ENCODE measurements at places on chromosomes 3 and 15.
A peak's percentile ranks its signal among the peaks of the same experiment; 100 is the strongest.

GRCh38 chr3:71584394-71585011, 975 bp upstream of the FOXP1 start:
- peak; percentile 39 for DNase-seq

DNA sequence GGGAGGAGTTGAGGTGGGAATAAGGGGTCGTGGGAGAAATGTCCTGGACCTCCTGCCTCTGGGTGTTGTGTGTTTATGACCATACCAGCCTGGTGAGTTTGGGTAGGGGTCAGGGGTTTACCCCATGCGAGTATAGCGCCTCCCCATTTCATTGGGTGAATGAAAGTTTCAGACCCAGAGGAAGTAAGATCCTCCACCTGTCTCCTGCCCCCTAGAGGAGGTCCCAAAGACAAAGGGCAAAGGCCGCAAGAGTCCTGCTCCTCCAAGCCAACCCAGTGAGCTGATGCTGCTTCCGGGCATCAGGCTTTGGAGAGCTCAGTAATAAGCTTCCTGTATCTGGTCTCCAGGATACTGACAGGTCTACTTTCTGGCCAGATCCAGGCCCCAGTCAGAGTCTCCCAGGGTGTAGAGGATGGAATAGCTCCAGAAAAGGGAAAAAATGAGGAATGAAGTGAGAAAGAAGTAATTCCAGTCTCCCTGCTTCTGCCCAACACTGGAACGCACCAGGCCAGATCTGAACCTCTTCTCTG, 6.4 kb upstream of the TBC1D21 start:
- no peak for DNase-seq

DNA sequence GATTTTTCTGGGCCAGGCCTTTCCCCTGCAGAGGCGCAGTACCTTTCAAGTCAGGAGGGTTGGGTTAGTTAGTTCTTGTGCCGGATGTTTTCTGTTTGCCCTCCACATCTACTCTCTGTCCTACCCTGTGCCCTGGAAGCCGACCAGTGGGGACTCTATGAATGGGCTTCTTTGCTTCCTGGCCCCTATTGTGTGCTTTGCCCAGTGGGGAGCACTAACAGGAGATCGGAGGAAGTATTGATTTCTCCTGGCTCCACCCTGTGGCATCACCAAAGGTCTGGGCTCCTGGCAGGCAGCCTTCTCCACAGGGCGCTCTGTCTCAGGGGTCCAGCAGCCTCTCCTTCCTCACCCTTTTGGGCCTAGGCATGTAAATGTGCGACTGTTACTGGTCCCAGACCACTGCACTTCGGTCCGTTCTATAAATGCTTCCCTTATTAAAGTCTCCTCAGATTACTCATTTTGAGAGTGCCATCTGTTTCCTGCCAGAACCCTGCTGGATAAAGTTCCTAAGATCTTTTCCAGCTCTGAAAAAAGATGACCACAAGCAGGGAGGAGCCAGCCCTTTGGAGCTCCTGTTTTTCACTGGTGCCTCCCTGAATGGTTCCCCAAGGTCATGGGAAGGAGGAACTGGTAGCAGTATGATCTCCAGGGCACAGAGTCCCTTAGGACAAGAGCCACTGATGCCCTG, 44.5 kb downstream of the CTDSPL start:
- DNase-seq = no peak

DNA sequence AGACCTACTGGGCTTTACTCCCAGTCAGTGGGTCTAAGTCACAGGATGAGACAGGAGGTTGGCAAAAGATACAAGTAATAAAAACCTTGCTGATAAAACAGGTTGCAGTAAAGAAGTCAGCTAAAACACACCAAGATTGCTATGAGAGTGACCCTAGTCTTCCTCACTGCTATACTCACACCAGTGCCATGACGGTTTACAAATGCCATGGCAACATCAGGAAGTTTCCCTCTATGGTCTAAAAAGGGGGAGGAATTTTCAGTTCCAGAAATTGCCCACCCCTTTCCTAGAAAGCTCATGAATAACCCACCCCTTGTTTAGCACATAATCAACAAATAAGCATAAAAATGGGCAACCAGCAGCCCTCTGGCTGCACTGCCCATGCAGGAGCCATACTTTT, 966.7 kb upstream of the ROBO1 start:
- no peak for DNase-seq

DNA sequence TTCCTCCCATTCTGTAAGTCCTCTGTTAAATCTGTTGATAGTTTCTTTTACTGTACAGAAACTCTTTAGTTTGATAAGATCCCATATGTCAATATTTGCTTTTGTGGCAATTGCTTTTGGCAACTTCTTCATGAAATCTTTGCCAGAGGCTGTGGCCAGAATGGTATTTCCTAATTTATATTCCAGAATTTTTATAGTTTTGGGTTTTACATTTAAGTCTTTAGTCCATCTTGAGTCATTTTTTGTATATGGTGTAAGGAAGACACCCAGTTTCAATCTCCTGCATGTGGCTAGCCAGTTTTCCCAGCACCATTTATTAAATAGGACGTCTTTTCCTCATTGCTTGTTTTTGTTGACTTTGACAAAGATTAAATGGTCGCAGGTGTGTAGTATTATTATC, 372.4 kb upstream of the CADM2 start:
- DNase-seq = no peak

- no peak for DNase-seq
These were observed 5.7 kb upstream of the FOXB1 start for GRCh38 chr15:59998305-59998949.

- DNase-seq = no peak
These were observed 17.0 kb downstream of the TGM5 start for GRCh38 chr15:43249699-43250203.

GRCh38 chr3:73453666-73454065, 171.1 kb downstream of the PDZRN3 start:
- DNase-seq = no peak

DNA sequence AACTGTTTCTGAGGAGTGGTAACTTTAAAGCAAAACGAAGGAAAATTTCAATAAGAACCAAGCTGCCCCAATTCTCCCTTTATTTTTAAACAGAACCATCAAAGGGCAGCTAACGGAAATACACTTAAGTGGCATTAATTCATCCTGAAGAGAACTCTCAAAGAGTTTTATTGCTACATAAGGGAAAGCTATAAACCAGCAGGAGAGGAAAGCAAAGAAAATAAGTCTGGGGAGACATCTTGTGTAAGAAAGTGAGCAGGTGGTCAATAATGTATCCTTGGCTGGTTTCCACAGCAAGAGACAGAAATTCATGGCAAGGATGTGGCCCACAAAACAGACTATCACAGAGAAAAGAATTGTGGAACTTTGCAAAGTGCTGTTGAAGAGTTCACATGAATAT, 40.0 kb upstream of the CMSS1 start:
- DNase-seq = no peak

DNA sequence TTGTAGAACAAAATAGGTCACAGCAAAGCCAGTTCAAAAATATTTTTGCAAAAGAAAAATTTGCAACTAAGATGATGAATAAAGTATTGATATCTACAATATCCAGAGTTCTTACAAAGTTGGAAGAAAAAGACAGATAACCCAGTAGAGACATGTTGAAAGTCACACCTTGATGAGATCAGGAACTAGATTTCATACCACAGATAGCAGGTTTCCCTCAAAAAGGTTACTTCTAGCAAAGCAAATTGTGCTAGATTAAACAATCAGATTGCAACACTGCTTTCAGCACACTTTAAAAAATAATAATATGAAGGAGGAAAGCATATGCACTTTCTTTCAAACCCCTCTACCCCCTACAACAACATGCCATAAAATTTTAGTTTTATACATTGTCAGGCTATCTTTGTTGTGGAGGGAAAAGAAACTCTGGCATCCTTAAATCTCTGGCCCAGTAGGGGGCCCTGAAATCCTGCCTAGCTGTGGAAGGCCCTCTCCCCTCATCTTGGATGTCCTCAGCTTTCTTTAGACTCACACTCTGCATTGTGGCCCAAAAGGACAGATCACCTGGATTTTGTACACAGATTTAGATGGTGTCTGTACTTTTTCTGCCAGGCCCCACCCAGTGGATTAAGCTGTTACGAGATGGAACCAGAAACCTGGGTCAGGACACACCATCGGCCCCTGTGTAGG, 50.9 kb downstream of the CCR3 start:
- no peak for DNase-seq

DNA sequence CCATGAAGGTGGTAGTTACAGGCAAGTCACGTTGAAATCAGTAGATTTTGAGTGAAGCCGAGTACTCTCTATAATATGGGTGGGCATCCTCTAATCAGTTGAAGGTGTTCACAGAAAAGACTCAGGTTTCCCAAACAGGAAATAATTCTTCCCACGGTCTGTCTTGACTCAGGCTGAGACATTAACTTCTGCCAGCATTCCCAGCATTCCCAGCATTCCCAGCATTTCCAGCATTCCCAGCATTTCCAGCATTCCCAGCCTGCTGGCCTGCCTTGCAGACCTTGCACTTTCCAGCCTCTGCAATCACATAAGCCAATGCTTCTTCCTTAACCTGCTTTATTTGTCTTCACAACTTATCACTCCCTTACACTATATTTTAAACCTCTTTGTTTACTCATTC, 542.3 kb upstream of the ROBO2 start:
- no peak for DNase-seq

DNA sequence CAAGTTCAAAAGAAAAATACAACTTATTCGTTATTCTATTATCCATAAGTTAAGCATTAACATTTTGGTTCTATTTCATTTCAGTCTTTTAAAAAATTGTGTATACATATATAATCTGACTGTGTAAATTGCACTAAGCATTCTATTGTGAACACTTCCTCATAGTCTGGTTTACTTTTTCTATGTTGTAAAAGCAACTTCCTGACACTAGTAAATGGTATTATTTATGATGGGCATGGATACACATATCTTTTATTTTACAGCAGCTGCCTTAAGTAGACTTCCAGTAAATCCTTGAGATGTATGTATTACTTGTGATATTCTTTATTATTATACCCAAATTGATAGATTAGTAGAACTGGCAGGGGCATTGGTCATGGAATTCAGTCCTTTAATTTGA, 58.2 kb downstream of the FNDC3B start:
- no peak for DNase-seq

DNA sequence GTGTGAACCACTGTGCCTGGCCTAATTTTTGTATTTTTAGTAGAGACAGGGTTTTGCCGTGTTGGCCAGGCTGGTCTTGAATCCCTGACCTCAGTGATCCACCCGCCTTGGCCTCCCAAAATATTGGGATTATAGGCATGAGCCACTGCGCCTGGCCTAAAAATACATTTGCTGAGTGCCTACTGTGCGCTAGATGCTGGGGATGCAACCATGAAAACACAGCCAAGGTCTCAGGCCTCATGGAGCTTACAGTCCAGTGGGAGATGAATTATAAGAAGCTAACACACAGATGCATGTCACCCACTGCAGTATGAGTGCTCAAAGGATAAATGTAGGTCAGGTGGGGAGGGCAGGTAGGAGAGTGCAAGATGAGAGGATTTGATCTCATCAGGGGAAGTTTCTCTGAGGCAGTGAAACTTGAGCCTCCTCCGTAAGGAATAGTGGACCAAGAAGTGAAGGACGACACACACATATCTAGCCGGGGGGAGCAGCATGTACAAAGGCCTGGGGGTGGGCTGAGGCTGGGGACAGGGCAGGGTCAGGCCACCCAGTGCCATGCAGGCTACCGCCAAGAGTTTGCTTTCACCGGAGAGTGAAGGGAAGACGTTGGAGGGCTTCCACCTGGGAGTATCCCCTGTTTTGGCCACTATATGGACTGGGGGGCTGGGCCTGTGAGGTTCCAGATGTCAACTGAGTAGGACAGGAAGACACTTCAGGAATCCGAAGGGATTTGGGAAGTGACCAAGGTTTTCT, 24.3 kb downstream of the IRAK2 start:
- no peak for DNase-seq

GRCh38 chr3:123367467-123368154, 81.3 kb downstream of the ADCY5 start:
- no peak for DNase-seq

- DNase-seq = no peak
These were observed 342.1 kb upstream of the SOX2 start for GRCh38 chr3:181369637-181370036.

DNA sequence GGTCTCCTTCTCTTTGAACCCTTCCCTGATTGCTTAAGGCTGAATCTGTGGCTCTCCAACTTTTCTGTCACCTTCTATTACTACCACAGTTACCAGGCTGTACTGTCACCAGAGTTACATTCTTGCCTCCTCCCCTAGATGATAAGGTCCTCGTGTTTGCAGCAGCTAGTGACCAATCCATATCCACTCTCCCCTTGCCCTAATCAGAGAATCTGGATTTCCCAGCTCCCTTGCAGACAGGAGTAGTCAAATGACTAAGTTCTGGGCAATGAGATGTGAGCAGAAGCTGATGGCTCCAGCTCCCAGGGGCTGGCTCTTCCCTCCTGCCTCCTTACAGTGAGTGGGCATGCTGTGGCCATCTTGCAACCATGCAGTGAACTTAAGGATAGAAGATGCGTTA, 95.4 kb upstream of the VGLL4 start:
- no peak for DNase-seq

GRCh38 chr3:160047876-160048275, 59.2 kb downstream of the IL12A start:
- DNase-seq = no peak

DNA sequence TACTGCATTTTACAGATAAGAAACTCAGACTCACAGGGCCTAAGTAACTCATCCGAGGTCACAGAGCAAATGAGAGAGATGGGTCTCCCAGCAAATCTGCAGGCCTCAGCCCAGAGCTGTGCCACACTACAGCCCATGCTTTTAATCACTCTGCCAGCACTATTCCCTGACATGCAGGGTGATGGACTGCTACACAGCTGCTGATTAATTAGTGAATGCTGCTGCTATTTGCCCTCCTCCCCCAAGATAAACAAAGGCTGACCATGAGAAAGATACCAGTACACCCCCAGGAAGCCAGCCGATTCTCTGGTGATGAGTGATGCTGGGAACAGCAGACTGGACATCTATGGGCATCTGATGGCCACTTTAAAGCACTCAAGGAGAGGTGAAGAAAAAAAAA, 39.3 kb downstream of the RFTN1 start:
- DNase-seq = no peak

DNA sequence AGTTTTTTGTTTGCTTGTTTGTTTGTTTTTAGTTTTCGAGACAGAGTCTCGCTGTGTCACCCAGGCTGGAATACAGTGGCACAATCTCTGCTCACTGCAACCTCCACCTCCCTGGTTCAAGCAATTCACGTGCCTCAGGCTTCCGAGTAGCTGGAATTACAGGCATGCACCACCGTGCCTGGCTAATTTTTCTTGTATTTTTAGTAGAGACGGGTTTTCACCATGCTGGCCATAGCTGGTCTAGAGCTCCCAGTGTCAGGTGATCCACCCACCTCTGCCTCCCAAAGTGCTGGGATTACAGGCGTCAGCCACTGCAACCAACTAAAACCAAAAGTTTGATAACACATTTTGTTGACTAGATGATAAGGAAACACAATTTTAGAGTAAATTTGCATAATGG, 372.7 kb downstream of the FGF12 start:
- no peak for DNase-seq

- DNase-seq = no peak
These were observed 133.1 kb downstream of the IL1RAP start for GRCh38 chr3:190646996-190647395.

- DNase-seq = peak; percentile 47
These were observed 31.6 kb upstream of the NUDT16 start for GRCh38 chr3:131349946-131350347.

GRCh38 chr15:35321926-35322325, 224.0 kb downstream of the DPH6 start:
- DNase-seq = no peak

- peak; percentile 73 for DNase-seq
These were observed 5.8 kb downstream of the IGDCC4 start for GRCh38 chr15:65416845-65417416.

Data from left ventricle myocardium superior (tissue), 1 donor.